ENCODE measurements at places on chromosomes 7 and 10.

DNA sequence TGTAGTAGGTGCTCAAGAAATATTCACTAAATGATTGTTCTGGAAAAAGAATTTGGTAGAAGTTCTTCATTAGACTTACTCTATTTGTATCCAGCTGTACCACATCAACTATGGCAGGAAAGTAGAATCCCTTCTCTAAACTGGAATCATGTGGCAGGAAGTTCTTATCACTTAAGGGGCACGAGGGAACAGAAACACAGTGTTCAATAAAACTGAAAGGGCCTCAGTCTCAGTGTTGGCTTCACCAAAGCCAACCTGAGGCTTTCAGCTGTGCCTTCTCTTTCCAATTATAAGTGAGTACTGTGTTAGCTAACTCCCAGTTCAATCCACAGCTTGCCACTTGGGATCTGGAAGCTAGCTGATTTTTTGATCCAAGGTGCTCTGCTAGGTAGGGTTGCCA is 257.6 kb upstream of the LRGUK start:
- DNase-seq, result no peak

DNA sequence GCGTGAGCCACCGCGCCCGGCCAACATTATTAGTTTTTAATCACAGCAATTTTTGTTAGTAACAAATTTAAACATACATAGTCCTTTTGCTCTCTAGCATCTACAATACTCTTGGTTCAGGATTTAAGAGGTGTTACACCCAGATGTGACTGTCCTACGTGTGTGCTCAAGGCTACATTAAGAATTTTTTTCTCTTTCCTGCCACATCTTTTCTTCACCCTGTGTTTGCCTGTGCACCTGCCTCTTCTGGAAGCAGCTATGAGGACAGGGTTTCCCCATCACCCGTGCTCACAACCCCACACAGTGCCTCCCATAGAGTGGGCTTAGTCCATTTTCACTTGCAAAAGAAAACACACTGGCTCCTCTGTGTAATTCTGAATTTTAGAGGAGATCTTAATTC is 186.7 kb upstream of the KLF6 start:
- no peak for DNase-seq

DNA sequence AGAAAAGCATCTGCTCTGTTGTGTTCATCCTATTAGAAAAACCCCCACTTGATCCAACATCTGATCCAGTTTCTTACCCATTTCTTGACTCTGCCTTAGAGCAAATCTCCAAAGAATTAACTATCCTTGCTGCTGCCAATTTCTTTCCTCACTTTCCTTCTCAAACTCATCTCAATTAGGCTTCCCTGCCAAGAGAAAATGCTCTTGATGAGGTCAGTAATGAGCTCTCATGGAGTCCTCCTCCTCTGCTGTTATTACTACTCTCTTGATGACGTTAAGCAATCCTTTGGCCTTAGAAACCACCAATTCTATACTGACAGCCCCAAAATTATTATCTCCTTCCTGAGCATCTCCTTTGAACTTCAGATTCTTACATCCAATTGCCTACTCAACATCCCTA is 162.0 kb upstream of the FAM13C start:
- no peak for DNase-seq

DNA sequence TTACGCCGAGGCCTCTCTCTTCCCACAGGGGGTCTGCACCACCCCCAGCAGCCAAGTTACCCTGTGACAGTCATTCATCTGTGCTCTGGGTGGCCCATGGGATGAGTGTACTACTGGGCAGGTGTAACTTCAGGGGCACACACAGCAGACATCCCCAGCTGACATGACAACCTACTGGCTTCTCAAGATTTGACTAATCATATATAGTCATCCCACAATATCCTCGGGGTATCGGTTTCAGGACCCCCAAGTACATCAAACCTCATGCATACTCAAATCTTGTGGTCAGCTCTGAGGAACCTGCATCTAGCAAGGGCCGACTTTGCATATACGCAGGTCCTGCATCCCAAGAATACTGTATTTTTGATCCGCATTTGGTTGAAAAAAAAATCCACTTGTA is 336.9 kb upstream of the C7orf33 start:
- DNase-seq, result no peak

- DNase-seq, result no peak
These were observed 185.8 kb upstream of the TMEM106B start for GRCh38 chr7:12025246-12025645.

- DNase-seq, result no peak
These were observed 275.2 kb downstream of the POU6F2 start for GRCh38 chr7:39252916-39253315.

DNA sequence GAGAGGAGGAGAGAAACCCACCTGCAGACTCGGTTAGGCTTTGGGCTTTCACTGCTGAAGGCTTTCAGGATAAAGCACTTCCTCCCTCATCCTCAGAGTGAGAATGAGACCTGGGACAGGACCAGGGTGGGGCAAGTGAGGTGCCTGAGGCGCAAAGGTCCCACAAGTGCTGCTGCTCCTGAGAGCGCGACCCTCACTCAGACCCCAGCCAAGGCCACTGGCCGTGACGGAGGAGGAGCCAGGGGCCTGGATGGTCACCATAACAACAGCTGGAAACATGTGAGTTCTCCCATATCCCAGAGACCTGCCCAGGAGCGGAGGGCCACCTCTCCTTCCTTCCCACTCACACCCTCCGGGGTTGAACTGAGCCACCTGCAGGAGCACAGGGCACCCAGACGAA is 46.9 kb upstream of the MKRN1 start:
- DNase-seq, result no peak

DNA sequence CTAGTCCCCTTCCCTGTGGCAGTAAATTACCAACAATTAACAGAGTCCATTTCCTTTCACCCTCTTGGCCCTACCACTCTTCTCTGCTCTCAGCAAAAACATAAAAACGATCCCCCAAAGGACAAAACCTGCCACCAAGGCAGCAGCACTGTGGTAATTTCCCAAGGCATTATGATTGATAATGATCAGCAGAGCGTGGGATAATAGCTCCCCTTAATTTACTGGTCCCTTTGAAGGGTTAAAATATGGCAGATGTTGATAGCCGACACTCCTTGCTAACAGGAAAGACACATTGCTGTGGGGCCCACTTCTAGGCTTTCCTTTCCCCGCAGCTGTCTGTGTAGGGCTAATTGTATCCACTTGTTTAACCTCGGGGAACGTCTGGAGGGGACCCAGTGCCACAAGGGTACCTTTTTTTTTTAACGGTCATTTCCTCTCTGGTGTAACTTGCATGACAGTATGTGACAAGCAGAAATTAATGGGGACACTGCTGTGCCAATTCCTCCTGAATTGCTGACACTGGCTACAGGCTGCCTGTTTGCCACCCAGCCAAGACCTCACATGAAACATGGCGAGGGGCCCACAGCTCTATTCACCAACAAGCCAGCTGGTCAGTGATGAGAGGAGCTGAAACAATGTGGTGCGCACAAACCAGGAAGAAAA is 81.3 kb downstream of the CDK6 start:
- DNase-seq, result no peak
